ENCODE measurements at places on chromosomes 1 and 21. TPM values are rescaled to one million over a fixed set of nuclear protein-coding genes. Genes with fewer than 3 reads are reported as not detected.

DNA sequence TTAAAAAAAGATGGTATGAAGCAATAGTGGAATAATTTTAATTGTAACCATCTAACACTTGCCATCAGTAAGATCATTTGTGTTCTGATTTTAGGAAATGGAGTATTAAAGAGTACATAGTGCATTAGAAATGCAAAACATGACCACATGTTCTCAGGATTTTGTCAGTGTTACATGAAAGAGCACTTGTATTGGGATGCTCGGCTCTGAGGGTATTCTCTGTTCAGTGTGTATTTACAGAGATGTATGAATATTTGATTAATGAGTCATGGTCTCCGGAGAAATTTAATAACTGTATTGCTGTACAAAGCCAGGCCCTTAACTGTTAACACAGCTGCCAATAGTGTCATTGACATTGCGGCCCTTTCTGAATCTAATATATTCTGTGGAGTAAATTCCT lies 91.7 kb downstream of the ATG4C start:
- no peak for DNase-seq
- no peaks in the 10 kb centered on the region for H3K4me1 ChIP-seq
- no peak overlapping the region for H3K27ac ChIP-seq

DNA sequence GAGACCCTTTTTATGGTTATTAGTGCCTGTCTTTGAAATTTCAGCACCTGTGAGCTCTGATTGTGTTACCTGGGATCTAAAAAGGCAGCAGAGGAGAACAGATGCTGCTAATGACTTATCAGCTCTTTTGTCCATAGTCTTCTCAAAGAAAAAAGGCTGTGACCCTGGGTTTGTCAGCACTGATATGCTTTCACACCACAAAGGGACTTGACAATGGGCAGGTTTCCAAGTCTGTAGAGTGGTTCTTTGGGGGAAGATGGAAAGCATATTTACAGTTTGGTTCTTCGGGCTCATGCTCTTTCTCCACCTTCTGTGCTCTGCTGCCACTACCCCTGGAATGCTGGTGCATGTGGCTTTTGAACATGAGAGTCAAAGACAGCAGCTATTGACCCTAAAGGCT lies 32.0 kb downstream of the DNAJC6 start:
- no peaks in the 10 kb centered on the region for H3K4me1 ChIP-seq
- H3K36me3 ChIP-seq = no peaks in the 10 kb centered on the region
- no peak overlapping the region for H3K4me3 ChIP-seq
- H3K27me3 ChIP-seq = peaks cover 2% of the 10 kb centered on the region
- DNase-seq = no peak

GRCh38 chr1:219113261-219113660 lies 60.4 kb upstream of the LYPLAL1 start:
- no peak overlapping the region for H3K4me3 ChIP-seq
- peaks cover 2% of the 10 kb centered on the region for H3K27me3 ChIP-seq

GRCh38 chr1:11338284-11338924 lies 65.4 kb downstream of the UBIAD1 start:
- no peaks in the 10 kb centered on the region for H3K36me3 ChIP-seq
- H3K4me1 ChIP-seq = peaks cover 22% of the 10 kb centered on the region
- DNase-seq = no peak
- H3K27me3 ChIP-seq = peaks cover 22% of the 10 kb centered on the region

- H3K27ac ChIP-seq = no peak overlapping the region
- peaks cover 32% of the 10 kb centered on the region for H3K4me1 ChIP-seq
- DNase-seq = no peak
- no peaks in the 10 kb centered on the region for H3K27me3 ChIP-seq
- H3K4me3 ChIP-seq = no peak overlapping the region
- peaks cover 5% of the 10 kb centered on the region for H3K36me3 ChIP-seq
Observed at GRCh38 chr1:44670751-44671640, 3.3 kb downstream of the TMEM53 start.

DNA sequence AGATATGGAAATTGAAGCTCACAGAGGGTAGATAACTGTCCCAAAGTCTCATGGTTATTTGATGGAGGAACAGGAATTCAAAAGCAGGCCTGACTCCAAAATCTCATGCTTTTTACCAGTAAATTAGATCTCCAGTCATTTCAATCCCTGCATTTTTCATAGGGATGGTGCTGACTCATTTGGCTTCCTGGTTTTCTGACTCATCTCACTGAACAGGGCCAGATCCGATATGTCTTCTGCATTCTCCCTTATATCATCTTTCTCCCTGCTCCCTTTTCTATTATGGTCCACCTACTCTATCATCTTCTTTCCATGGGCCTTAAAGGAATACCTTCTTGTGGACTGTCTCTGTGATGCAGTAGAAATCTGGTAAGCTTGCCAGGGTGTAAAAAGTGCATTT lies 187.2 kb downstream of the FGGY start:
- H3K36me3 ChIP-seq = no peaks in the 10 kb centered on the region

DNA sequence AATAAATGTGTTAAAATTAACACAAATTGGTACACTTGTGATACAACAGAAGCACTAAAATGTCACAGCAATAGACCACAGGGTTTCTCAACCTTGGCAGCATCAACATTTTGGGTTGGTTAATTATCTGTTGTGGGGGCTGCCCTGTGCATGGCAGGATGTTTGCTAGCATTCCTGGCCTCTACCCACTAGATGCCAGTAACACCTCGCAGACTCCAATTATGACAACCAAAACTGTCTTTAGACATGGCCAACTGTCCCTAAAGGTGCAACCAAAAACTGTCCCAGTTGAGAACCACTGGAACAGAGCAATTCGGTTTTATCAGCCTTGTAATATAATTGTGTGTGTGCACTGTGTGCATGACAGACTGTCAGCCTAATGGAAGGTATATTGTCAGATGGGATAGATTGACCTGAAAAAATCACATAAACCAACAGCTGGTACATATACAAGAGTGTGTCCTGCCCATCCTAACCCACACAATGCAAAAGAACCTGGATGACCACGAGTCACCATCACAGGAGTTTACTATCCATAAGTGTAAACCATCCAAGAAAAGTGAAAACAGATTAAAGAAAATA lies 13.5 kb upstream of the ERG start:
- H3K4me3 ChIP-seq = no peak overlapping the region
- H3K4me1 ChIP-seq = no peaks in the 10 kb centered on the region
- H3K27ac ChIP-seq = no peak overlapping the region

The VASH2 gene
- 0.07 TPM for total RNA-seq

The OR2L13 gene
- total RNA-seq = not detected

The SEMA4A gene
- 7.0 TPM for total RNA-seq

The TFF2 gene
- not detected for total RNA-seq

Data from activated B cell treated with CpG ODN at 0.5 μM for 24 hours (primary cell).